ENCODE measurements at places on chromosomes 16 and 17.
A peak's percentile ranks its signal among the peaks of the same experiment; 100 is the strongest.

DNA sequence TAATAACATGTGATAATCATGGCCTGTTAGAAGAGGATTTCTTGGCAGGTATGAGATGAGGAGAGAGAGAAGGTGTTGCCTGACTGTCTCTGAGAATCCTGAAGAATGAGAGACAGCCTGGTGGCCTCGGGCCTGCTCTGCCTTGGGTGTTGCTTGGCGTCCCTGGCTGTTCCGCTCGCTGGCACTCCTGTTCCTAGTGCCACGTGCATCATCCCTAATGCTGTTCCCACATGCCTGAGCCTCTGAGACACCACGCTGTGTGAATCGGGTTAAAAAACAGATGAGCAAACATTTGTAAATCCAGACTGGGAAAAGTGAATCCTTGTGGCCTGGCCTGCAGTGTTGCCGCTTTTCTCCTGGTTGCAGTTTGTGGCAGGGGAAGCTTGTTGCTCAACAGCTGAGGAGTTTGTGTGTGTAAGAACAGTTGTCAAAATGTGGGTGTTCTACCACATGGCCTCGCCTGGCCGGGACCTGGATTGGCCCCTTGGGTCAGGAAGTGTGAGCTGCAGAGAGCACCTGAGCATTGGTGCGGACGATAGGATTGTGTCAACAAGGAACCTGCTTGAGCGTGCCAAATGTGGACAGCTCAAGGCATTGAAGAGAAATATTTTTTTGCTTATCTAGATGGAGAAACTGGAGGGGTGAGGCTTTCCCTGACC, 22.0 kb downstream of the UBN1 start:
- DNase-seq: no peak

DNA sequence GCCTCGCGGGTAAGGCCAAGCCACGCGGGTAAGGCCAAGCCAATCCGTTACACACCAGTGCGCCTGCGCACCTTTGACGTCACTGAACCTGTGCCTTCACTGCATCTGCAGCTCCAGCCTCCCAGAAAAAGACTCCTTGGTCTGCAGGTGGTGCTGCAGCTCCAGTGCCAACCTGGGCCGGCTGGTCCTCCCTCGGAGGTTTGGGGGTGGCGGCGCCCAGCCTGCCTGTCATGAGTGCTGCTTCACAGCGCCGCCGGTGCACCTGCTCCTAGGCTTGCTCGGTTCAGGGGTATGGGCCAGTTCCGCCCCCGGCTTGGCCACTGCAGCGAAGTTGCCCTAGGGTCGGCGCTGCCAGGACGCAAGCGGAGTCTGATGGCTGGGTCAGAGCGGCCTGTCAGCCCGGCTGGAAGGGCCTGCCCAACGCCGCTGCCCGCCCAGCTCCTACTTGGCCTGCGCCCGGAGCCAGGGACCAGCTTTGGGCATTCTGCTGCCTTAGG, 146.6 kb downstream of the USP22 start:
- peak; percentile 84 for DNase-seq

DNA sequence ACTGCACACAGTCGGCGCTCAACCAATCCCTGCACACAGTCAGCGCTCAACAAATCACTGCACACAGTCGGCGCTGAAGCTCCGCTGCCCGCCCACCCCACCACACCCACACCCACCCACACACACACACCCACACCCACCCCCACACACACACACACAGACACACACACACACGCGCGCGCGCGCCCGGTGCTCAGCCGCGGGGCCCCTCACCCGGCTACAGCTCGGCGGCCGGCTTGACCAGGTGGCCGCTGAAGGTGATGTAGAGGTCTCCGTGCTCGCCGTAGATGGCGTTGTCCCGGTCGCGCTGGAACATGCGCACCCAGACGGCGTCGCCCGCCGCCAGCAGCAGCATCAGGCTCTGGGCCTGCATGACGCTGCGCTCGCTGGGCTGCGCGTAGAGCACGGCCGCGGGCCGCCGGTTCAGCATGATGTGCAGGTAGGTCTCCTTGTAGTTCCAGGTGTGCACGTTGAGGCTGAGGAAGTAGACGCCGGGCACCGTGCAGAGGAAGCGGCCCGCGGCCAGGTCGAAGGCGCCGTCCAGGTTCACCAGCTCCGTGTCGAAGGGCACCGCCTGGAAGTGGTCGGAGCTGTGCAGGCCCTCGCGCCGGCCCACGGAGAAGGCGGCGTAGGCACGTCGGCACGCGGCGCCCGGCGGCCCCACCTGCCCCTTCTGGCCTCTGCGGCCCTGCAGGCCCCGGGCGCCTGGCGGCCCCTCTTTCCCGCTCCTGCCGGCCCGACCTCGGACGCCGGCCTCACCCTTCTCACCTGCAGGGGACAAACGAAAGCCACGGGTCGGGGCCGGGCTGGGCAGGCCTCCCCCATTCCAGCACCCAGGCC, 2.5 kb downstream of the C1QTNF8 start:
- no peak for DNase-seq

DNA sequence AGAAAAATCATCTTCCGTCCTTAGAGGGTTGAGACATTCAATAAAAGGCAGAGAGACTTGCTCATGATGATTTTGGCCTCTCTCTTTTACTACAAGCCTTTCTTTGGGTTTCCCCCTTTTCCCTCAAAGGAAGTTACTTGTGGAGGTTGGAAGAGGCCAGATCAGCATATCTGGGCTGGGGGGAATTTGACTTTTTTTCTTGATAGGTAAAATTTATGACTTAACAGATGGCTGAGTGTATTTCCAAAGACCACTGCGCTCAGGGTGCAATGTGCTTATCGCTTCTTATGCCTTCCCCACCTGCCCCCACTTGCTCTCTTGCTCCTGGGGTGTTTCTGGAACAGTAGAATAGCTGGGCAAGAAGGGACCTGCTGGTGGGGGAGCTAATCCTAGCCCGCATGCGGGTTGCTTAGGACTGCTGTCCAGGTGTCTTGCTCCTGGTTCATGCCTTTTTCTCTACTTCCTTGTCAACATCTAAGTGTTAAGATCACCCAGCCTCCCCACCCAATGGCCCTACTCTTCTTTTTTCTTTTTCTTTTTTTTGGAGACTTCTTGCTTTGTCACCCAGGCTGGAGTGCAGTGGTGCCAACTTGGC, 131.9 kb downstream of the MSI2 start:
- no peak for DNase-seq

GRCh38 chr17:41966463-41967140, at the start of gene CNP:
CNP (plus strand) TSS chr17:41966795; CDS start chr17:41966885, 90 bp downstream.
- DNase-seq: peak; percentile 33

DNA sequence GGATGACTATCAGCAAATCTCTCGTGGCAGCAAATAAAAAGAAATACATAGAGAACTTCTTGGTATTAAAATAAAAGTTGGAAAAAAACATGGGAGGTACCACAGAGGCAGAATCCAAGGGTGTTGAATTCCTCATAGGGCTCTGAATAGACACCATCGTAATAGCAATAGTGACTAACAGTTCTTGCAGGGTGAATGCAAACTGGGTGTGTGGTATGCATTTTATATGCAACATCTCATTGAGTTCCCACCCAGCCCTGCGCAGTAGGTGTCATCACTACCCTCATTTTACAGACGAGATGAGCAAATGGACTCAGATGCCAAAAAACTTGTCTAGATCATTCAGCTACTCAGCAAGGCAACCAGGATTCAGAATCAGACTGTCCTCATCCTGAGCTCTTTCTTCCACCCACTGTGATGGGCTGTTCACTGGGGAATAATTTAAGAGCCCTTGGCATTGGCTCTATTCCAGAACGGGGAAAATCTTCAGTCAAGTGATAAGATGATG, 354.6 kb upstream of the CDH11 start:
- no peak for DNase-seq

Measured in NCI-H1417 treated with DMSO at 0.1 percent for 48 hours (cell line).